ENCODE measurements at places on chromosomes 5 and 9.

GRCh38 chr9:99595796-99596195 lies 225.9 kb upstream of the NR4A3 start:
- DNase-seq = no peak

DNA sequence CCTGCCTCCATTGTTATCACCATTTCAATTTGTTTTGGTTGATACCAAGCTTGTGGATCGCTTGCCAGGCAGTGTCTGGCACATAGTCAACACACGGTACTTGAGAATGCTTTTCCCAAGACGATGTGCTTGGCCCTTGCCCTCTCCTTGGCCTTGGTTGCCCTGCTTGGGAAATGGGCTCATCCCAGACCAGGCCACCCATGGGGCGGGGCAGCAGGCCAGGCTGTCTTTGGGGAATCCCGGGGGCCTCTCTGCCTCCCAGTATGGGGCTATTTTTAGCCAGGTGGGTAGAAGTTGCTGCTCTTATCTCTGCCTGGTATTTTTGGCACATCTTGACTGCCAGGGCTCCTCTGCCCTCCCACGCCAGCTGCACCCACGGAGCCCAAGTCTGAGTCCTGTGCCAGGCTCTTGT lies 49.9 kb downstream of the LMX1B start:
- DNase-seq = no peak

GRCh38 chr5:177980743-177981151 lies 15.3 kb downstream of the PROP1 start:
- no peak for DNase-seq

GRCh38 chr5:82151662-82152061 lies 126.5 kb downstream of the RPS23 start:
- DNase-seq = no peak

GRCh38 chr5:81819556-81820317 lies 68.8 kb upstream of the SSBP2 start:
- peak; percentile 6 for DNase-seq

DNA sequence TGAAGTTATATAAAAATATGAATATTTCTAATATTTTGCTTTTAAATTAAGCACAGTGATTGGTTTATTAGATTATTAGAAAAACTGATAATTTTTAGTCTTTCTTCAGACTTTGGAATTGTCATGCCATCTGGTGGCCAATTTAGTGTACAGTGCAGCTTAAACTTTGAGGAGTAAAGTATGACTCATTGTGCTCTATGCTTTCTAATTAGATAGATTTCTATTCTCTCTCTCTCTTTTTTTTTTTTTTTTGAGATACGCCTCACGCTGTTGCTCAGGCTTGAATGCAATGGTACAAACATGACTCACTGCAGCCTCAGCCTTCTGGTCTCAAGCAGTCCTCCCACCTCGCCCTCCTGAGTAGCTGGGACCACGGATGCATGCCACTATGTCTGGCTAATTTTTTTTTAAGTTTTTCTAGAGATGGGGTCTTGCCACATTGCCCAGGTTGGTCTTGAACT lies 42.1 kb upstream of the GPR21 start:
- DNase-seq = peak; percentile 86

GRCh38 chr5:139131465-139131864 lies 66.7 kb downstream of the SIL1 start:
- DNase-seq = peak; percentile 75

- peak; percentile 76 for DNase-seq
Measured at GRCh38 chr9:73180403-73180802, 28.7 kb downstream of the ANXA1 start.

GRCh38 chr5:84028093-84028492 lies 307.4 kb upstream of the HAPLN1 start:
- no peak for DNase-seq

- DNase-seq = no peak
Measured at GRCh38 chr5:89129941-89130340, 247.0 kb upstream of the MEF2C start.

DNA sequence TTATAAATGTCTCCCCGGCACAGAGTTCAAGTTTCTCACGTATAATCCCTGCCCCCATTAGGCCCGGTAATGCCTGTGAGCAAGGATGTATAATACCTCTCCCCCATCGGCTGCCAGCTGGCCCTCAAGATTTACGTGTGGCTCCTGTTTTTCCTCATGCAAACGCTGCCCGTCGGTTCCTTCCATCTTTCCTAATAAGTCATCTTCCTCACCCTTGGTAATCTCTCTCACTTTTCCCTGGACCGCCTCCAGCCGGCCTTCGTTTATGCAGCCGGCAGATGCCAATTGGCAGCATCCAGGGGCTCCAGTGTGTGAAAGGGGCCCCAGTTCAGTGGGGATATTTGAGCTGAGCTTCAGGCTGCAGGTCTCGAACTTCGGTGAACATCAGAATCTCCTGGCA lies 86.5 kb upstream of the NEURL1B start:
- DNase-seq = no peak

- no peak for DNase-seq
Measured at GRCh38 chr5:73415617-73416016, 33.0 kb downstream of the FOXD1 start.

- no peak for DNase-seq
Measured at GRCh38 chr5:1743061-1743768, 56.4 kb downstream of the MRPL36 start.

All from AG08395 (cell line).